Stimulated activated CD4-positive, alpha-beta T cell treated with anti-CD3 and anti-CD28 coated beads, TNF-alpha, amount 100 ng/mL, for 1 hour (primary cell): ENCODE measurements at places on chromosomes 13 and 19.

- DNase-seq, result no peak
Measured at GRCh38 chr13:58025821-58026220, 394.3 kb downstream of the PCDH17 start.

- DNase-seq, result no peak
Measured at GRCh38 chr13:25739376-25739775, 312.4 kb downstream of the SHISA2 start.

- DNase-seq, result no peak
Measured at GRCh38 chr13:23915308-23915707, 18.0 kb upstream of the C1QTNF9B start.

- no peak for DNase-seq
Measured at GRCh38 chr19:33399081-33399744, 25.7 kb downstream of the CEBPG start.

- DNase-seq, result no peak
Measured at GRCh38 chr13:97319113-97319720, 97.1 kb downstream of the MBNL2 start.

DNA sequence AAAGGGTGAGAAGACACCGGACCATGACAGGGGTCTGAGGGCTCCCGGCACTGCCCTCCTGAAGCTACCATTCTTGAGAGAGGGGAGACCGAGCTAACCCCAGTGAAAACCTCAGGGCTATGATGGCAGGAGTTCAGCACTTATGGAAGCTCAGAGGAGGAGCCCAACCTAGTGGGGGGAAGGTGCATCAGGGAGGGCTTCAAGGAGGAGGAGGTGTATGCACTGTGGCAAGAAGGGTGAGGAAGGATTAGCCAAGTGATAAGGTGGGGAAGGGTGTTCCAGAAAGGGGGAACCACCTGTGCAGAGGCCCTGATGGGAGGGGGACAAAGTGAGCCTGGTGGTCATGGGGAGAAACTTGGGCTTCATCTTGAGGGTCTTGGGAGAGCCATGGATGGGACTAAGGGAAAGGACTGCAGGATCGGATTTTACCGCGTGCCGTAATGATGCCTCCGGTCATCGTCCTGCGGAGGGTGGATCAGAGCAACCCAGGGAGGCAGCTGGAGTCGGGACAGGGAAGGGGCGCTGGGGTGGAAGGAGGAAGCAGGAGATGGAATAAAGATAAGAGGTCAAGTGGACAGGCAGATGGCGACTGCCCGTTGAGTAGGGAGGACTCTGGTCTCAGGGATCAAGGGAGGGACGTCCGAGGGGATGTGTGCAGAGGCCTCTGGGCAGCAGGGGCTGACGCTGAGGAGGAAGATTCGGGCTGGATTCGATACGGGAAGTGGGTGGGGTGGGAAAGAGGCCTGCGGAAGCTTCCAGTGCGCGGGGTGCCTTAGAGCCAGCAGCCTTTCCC lies 13.3 kb upstream of the PSMD8 start:
- no peak for DNase-seq
